ENCODE measurements at places on chromosomes 4 and X.
A peak's percentile ranks its signal among the peaks of the same experiment; 100 is the strongest.

- DNase-seq = no peak
These were observed 1.1 kb upstream of the GTPBP6 start for GRCh38 chrX:319579-320125.

- DNase-seq = no peak
These were observed 89.2 kb upstream of the TAPT1 start for GRCh38 chr4:16315456-16315855.

GRCh38 chr4:184395451-184395917 is 78.9 kb downstream of the IRF2 start:
- no peak for DNase-seq

DNA sequence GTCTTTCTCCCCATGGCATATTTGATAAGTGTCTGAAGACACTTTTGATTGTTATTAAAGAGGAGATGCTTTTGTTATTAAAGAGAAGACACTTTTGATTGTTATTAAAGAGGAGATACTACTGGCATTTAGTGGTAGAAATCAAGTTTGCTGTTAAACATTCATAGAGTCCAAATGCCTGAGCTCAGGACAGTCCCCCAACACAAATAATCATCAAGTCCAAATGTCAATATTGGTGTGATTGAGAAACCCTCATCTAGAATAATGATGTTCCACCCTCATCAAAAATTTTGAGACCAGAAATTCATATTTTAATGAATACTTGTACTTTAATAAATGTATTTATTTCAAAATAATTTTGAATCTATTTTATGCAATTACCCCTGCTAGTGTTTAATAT is 1412.9 kb upstream of the PCDH7 start:
- DNase-seq = no peak

DNA sequence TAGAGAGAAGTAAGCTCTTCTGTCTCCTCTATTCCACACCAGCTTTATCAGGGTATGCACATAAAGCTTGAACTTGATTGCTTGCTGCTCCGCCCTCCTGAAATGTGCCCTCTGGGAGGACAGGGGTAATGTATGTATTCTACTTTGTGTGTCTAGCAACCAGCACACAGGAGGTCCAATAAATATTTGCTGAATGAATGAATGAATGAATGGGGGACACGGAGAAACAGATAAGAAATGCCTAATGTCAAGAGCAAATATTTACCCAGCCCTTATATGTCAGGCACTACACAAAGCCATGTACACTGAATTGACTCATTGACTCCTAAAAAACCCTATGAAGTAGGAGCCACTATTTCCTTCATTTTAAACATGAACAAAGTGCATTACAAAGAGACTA is 2.3 kb upstream of the MSL3 start:
- DNase-seq = no peak

DNA sequence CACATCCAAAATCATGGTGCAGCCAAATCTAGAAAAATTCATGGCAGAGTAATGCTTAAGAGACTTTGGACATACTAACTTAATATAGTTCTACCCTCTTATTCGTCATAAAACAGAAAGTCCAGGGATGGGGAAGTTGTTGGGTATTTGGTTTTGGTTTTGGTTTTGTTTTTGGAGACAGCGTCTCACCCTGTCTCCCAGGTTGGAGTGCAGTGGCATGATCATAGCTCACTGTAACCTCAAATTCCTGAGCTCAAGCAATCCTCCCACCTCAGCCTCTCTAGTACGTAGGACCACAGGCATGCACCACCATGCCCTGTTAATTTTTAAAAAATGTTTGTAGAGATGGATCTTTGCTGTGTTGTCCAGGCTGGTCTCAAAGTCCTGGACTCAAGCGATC is 271.8 kb upstream of the TENM3 start:
- no peak for DNase-seq

GRCh38 chr4:68426516-68426915 is 20.7 kb upstream of the TMPRSS11E start:
- DNase-seq = no peak

DNA sequence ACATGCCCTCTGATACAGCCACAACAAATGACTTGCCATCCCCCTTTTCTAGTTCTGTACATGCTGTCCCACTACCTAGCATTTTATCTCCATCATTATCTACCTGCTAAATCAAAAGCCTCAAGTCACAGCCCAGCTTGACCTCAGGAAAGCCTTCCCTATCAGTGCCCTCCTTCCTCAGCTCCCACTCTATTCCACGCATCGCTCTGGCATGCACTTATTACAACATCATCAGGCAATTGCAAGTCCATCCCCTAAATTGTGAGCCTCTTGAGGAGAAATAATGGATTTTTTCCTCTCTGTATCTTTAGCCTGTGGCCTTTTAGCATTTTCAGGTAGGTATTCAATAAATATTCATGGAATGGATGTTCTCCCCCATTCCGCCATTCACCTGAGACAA is 5.7 kb downstream of the ARL13A start:
- no peak for DNase-seq

GRCh38 chr4:30454504-30454903 is 265.7 kb upstream of the PCDH7 start:
- no peak for DNase-seq

GRCh38 chr4:177047070-177047850 is 254.5 kb upstream of the VEGFC start:
- peak; percentile 7 for DNase-seq

DNA sequence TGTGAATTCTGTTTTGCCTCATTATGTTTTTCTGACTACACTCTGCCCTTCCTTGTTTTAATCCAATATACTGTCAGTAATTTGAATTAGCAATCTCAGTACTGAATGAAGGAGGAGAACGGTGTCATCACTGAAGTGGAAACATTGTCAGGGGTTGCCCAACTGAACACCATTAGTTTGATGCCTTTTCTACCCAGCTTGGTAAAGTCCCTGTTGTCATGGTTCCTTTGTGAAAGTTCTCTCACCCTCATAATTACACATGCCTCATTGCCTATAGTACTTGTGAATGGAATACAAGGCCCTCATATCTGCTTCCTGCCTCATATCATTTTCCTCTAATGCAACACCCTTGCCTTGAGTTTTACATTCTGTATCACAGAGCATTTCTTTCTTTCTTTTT is 76.9 kb downstream of the RRAGB start:
- no peak for DNase-seq

GRCh38 chr4:26861434-26862186 is 969 bp downstream of the STIM2 start:
- DNase-seq = peak; percentile 33
